Fibroblast of the aortic adventitia (primary cell): ENCODE measurements at places on chromosomes 16 and 17. TPM values are rescaled to one million over a fixed set of nuclear protein-coding genes. Genes with fewer than 3 reads are reported as not detected.

DNA sequence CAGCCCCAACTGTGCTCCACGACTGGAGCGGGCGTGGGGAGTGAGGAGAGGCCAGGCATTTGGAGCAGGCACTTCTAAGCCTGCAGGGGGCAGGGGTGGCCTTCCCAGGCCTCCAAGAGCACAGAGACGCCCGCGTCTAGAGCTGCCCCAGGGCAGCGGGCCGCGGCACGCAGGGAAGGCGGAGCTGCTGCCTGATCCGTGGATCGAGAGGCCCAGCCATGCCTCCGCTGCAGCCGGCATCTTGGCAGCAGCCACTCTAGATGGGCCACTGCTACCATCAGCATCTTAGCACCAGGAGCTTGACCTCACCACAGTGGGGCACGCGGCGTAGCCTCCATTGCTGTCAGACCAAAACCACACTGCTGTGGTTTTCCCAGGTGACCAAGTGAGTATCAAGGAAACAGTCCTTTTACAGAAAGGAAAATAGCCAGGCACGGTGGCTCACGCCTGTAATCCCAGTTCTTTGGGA is 20.4 kb upstream of the WDR45B start:
- DNase-seq, result peak; percentile 25

DNA sequence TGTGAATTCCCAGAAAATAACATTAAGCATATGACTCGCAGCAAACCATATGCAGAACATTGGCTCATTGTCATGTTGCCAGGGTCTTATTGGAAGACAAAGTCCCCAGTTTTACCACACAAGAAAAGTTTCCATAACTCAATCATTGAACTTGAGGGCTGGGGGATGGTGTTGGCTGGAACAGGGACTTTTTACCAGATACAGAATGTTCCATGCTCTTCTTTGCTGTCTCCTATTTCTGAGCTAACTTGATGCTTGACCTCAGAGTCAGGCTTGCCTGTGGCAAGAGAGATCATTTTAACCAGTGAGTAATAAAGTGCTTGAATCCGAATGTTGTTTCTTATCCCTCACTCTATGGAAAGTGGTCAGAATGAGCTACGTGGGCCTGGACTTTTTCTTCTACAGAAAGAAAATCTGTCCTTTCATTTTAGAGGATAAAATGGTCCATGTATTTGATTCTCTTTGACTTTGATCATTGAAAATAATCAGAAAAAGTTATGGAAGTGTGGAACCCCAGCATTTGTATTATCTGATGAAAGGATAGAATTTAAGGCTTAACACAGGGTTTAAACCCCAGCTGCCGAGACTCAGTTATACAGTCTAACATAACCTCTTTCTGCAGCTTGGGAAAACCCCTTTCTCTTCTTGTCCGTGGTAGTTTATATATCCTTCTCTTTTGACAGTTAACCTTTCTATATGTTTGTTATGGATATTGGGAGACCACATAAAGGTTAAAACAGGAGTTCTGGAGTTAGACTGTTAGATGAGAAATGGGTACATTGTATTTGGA is 67.0 kb downstream of the TUBD1 start:
- peak; percentile 89 for DNase-seq

KSR1 gene
- total RNA-seq, result 19.4 and 45.9 TPM in 2 replicates

- DNase-seq, result peak; percentile 30
Measured at GRCh38 chr17:55116440-55116914, 147.9 kb downstream of the STXBP4 start.

DNA sequence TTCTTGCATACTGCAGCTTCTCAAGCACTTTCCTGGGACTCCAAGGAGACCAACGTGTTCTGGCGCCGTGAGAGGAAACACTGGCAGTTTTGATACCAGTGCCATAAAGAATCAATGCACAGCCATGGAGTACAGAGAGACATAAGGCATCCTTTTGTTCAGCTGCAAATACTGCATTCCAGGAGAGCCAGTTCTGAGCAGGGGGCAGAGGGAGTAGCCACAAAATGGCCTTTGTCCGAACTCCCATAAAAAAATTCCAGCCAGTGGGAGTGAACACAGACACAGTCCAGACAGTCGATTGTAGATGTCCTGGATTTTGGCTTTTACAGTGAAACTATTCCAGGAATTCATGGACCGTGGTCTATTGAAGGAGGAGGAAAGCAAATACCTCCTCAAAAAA is 36.2 kb upstream of the TEKT3 start:
- DNase-seq, result peak; percentile 78

ITGAD gene
- total RNA-seq, result not detected in 2 replicates

GRCh38 chr16:66605177-66605978 is 874 bp downstream of the CMTM3 start:
- DNase-seq, result peak; percentile 12

VMO1 gene
- 0.27 and 4.9 TPM in 2 replicates for total RNA-seq

KCNAB3 gene
- total RNA-seq, result 1.3 TPM in 1 of 2 replicates, not detected in the other
